ENCODE measurements at places on chromosomes 3 and 15.

- DNase-seq: peak; percentile 87
Observed at GRCh38 chr15:71443538-71443937, 328.3 kb downstream of the THSD4 start.

DNA sequence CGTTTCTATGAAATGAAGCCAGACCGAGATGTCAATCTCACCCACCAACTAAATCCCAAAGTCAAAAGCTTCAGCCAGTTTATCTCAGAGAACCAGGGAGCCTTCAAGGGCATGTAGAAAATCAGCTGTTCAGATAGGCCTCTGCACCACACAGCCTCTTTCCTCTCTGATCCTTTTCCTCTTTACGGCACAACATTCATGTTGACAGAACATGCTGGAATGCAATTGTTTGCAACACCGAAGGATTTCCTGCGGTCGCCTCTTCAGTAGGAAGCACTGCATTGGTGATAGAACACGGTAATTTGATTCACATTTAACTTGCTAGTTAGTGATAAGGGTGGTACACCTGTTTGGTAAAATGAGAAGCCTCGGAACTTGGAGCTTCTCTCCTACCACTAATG is 41.9 kb upstream of the TRA2B start:
- DNase-seq: no peak

GRCh38 chr15:56552659-56553058 is 87.7 kb upstream of the MNS1 start:
- DNase-seq: no peak

GRCh38 chr3:62481962-62482361 is 108.6 kb upstream of the FEZF2 start:
- no peak for DNase-seq

- no peak for DNase-seq
Observed at GRCh38 chr3:128483657-128484403, 9.2 kb downstream of the GATA2 start.

GRCh38 chr15:43977072-43977884 is 150.5 kb downstream of the WDR76 start:
- DNase-seq: peak; percentile 38

GRCh38 chr3:58085616-58086015 is 77.4 kb downstream of the FLNB start:
- DNase-seq: no peak

DNA sequence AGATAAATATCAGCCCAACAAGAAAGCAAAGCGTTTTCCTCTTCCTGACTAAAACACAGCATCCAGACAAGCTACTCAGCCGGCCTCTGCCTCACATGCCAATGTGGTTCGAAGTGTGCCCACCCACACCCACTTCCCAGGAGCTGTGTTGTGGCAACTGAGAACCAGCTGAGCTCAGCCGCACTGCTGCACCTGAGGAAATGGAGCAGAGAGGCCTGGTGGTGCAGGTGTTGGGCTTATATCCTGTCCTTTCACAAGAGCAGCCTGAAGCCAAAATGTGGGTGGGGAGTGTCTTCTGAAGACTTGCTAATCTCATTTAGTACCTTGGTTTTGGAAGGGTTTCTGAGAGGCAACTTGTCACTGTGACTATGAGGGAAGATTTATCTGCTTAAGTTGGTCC is 23.0 kb upstream of the RETNLB start:
- no peak for DNase-seq

GRCh38 chr3:189772584-189772983 is 141.4 kb downstream of the TP63 start:
- no peak for DNase-seq

DNA sequence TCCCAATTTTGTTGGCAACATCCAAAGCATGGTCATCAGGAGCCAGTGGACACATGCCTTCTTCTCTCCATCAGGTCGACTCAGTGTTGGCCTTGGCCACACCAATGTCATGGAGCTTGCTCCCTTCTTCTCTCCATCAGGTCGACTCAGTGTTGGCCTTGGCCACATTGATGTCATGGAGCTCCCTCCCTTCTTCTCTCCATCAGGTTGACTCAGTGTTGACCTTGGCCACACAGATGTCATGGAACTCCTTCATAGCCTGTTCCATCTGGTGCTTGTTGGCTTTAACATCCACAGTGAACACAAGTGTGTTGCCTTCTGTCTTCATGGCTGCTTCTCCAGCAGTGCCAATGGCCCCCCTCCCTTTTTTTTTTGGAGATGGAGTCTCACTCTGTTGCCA is 70.2 kb downstream of the TMEM44 start:
- no peak for DNase-seq

DNA sequence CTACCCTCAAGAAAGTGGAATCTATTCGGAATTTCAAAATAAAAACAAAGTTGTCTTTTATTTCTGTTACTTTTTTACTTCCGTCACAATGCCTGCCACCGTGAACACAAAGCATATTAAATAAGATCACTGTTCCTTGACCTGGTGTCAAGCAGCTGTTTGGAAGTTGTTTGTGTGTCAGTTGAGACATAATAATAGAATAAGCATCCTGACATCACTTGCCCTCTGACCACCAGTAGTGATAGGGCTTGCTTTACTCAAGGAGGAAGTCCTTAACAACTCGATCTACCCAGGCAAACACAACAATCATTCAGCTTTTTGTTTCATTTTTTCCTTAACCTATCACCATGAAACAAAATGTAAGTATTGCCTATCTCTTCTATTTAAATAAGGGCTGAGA is 454.4 kb upstream of the RASGRP1 start:
- DNase-seq: no peak

GRCh38 chr15:81968691-81969090 is 77.1 kb downstream of the MEX3B start:
- no peak for DNase-seq

GRCh38 chr3:13308380-13308801 is 111.7 kb downstream of the NUP210 start:
- peak; percentile 39 for DNase-seq

- no peak for DNase-seq
Observed at GRCh38 chr3:195825857-195826804, 14.4 kb upstream of the MUC4 start.

DNA sequence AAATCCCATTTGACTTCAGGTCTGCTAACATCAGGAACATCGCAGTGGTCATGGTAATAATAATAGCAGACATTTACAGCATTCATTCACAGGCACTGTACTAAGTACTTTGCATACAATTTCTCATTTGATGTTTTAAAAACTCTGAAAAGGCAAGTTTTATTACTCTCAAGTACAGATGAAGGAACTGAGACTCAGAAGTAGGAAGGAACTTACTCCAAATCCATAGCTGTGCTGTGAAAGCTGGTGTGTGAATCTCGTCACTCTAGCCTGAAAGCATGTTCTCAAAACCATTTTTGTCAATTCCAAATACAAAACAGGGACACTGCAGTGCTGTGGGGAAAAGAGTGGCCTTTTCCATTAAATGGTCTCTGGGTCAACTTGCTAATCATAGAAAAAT is 179.9 kb downstream of the FAM43A start:
- no peak for DNase-seq

GRCh38 chr15:50978580-50978979 is 70.1 kb downstream of the AP4E1 start:
- DNase-seq: no peak

DNA sequence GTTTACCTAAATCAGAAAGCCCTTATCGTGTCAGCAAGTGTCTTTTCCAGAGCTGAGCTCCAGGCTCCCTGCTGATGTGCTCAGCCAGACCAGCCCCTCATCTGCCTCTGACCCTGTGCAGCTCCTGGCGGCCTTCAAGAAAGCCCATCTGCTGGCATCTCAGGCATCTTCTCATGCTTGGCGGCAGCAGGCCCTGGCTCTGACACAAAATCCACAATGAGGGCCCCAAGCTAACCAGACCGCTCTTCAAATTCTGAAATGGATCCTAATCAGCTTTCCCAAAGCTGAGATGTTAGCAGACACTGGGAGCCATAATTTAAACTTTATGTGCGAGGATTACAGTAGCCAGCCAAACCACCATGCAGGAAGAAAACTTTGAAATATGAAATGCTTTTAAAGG is 50.8 kb upstream of the CTDSPL start:
- no peak for DNase-seq

GRCh38 chr15:98875309-98875708 is 132.3 kb downstream of the PGPEP1L start:
- DNase-seq: no peak

GRCh38 chr15:59166601-59167265 is 39.9 kb upstream of the LDHAL6B start:
- no peak for DNase-seq

- no peak for DNase-seq
Observed at GRCh38 chr3:100902572-100902971, 90.6 kb downstream of the ABI3BP start.

- no peak for DNase-seq
Observed at GRCh38 chr3:123778991-123779622, 105.0 kb downstream of the MYLK start.

GRCh38 chr15:100339999-100340398 is 1.8 kb downstream of the ADAMTS17 start:
- DNase-seq: no peak

GRCh38 chr3:128400671-128401070 is 66.0 kb downstream of the DNAJB8 start:
- no peak for DNase-seq

GRCh38 chr3:29057326-29057725 is 223.5 kb upstream of the RBMS3 start:
- DNase-seq: no peak

- DNase-seq: no peak
Observed at GRCh38 chr3:135238236-135238830, 443.3 kb downstream of the EPHB1 start.

GRCh38 chr15:49898575-49899283 is 220.3 kb downstream of the ATP8B4 start:
- no peak for DNase-seq

GRCh38 chr3:69324362-69325025 is 61.4 kb downstream of the FRMD4B start:
- DNase-seq: peak; percentile 31

All from HT-29 (cell line).